NCI-H748 treated with DMSO at 0.1 percent for 48 hours (cell line): ENCODE measurements at places on chromosomes 1 and 21.

GRCh38 chr1:231037585-231038517 lies 2.2 kb downstream of the FAM89A start:
- no peak for DNase-seq

- DNase-seq, result no peak
Measured at GRCh38 chr21:34260277-34261008, 103.4 kb upstream of the KCNE2 start.

- no peak for DNase-seq
Measured at GRCh38 chr1:6700853-6701436, 671 bp downstream of the DNAJC11 start.

DNA sequence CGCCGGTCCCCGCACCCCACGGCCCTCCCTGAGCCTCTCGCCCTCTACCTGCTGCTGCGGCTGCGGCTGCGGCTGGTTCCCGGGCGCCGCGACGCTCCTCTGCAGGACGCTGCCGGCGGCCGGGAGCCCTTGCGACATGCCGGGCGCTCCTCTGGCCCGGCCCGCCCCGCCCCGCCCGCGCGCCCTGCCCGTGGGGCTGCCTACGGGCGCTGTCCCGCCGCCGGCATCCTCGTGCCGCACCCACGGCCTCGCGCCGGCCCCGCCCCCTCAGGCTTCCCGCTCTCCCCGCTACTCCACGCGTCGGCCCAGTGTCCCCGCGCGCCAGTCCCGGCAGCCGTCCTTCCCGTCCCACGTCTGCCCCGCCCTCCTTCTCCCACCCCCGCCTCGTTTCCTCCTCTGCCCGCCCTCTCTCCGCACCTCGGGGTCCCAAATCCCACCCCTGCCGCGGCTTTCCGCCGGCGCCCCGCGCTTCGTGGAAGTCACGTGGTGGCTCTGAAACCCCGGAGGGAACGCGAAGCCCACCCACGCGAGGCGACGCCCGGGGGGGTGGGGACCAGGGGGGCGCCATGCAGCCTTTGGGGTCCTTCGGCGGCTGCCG lies at the start of gene BATF3:
TSS of gene BATF3 (minus strand) at position 216 of the 598 bp plus-strand sequence. CDS start at position 138, 78 bp downstream.
- no peak for DNase-seq

DNA sequence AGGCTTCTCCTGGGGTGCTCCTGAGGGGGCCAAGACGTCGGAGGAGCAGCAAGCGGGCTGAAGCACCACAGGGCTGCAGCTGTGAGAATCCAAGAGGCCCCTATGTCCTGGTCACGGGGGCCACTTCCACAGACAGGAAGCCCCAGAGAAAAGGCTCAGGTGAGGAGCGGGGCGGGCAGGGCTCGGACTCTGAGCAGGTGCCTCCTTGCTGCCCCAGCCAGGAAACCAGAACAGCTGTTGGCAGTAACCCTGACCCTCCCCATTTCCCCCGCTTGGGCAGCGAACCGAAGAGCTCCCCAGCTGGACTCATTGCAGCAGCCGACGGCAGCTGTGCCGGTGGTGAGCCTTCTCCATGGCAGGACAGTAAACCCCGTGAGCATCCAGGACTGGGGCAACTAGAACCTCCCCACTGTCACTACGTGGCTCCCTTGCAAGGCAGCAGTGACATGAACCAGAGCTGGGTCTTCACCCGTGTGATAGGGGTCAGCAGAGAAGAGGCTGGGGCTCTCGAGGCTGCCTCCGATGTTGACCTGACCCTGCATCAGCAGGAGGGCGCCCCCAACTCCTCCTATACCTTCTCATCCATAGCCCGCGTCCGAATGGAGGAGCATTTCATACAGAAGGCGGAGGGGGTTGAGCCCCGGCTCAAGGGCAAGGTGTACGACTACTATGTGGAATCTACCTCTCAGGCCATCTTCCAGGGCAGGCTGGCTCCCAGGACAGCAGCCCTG lies 625 bp downstream of the KLHDC7A start:
- no peak for DNase-seq

DNA sequence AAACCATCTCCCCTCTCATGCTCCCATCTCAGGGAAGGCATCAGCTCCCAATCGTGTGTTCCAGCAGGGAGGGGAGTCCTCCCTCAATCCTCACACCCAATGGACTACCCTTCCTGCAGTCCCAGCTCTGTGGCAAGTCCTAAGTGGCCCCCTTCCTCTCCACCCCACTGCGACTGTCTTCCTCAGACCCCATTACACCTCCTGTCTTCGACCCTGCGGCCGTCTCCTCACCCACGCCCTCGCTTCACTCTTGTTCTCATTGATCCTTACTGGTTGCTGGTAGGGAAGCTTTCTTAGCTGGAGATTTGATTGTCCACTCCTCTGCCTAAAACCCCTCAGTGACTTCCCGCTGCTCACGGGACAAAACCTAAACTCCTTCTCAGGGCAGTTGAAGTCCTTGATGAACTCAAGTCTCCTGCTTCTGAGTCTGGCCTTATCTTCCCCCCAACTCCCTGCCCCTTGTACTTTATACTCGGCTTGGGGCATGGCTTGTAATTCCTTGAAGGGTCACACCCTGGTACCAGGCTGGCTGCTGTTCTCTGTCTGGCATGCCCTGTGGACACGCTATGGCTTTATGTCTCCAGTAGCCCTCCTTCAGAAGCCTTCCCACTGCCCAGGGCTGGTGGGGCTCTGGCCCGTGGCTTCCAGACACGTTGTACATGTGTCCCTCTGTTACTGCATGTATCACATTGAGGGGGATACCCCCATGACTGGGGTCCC lies 2.3 kb upstream of the EPS8L3 start:
- DNase-seq, result no peak

DNA sequence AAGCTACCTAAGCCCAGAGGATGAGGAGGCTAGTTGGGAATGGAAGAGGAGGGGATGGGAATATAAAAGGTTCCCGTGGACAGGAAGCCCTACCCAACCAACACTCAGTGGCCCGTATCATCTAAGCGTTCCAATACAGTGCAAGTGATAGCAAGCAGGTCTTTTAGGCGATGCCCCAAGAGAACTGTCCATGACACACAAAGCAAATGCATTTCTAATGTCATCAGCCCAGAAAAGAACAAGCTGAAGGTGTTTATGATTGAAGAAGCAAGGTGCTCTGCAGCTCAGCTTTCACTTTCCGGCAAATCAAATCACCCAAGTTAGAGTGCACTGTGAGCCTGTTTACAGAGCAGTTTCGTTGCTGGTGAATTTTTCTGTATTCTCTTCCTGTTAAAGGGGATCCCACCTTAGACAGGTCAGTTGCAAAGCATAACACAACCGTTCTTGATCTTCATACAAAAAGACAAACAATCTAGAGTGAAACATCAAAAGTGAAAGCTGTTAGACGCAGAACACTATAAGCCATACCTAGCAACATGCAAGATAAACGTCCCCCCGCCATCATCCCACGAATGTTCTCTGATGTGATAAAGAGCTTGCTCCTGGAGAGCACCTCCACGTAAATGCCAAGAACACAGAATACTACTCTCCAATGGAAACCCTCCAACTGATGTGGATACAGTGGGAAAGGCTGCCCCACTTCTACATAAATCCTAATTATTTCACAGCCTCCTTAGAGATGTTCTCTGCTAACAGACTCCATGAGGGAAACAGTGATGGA lies 54.0 kb downstream of the PGBD5 start:
- no peak for DNase-seq

DNA sequence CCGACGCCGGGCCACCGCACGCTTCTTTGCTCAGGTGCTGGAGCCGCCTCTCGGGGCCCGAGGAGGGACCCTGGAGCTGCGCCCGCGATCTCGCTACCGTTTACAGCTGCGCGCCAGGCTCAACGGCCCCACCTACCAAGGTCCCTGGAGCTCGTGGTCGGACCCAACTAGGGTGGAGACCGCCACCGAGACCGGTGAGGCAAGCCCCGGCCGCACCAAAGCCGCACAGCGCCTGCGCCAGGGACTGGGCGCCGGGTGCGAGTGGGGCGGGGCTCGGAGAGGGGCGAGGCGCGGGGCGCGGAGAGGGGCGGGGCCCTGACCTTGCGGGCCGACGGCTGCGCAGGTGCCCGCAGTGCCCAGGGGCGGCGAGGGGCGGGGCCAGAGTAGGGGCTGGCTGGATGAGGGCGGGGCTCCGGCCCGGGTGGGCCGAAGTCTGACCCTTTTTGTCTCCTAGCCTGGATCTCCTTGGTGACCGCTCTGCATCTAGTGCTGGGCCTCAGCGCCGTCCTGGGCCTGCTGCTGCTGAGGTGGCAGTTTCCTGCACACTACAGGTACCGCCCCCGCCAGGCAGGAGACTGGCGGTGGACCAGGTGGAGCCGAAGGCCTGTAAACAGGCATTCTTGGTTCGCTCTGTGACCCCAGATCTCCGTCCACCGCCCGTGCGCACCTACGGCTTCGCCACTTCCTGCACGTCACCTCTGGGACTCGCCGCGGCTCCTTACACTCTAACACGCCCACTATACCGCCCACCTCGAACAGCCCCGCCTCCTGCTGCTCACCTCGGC lies 9.8 kb upstream of the CDC20 start:
- peak; percentile 100 for DNase-seq

DNA sequence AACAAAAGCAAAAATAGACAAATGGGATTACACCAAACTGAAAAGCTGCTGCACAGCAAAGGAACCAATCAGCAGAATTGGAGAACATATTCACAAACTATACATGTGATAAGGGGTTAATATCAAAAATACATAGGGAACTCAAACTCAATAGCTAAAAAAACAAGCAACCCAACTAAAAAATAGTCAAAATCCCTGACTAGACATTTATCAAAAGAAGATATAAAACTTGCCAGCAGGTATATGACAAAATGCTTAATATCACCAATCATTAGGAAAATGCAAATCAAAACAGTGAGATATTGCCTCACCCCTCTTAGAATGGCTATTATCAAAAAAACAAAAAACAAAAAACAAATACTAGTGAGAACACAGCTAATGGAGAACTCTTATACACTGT lies 140.3 kb downstream of the LRRIQ3 start:
- no peak for DNase-seq

DNA sequence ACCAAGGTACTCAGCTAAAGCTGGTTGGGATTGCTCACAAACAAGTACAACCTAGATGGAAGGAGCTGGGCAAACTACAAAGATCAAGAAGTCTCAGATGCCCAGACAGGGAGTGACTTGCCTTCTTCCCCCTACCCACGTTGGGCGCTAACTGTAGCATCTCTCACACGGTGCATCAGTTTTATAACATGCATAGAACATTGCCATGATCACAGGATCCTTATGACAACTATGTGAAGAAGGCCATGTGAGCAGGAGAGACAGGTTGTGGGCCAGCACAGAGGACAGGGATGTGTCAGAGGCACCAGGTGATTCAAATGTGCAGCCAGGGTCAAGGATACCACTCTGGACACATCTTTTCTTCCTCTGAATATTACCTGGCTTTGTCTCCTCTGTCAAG lies 28.3 kb upstream of the CYP4B1 start:
- no peak for DNase-seq

- no peak for DNase-seq
Measured at GRCh38 chr1:156194300-156194652, 372 bp downstream of the SLC25A44 start.

DNA sequence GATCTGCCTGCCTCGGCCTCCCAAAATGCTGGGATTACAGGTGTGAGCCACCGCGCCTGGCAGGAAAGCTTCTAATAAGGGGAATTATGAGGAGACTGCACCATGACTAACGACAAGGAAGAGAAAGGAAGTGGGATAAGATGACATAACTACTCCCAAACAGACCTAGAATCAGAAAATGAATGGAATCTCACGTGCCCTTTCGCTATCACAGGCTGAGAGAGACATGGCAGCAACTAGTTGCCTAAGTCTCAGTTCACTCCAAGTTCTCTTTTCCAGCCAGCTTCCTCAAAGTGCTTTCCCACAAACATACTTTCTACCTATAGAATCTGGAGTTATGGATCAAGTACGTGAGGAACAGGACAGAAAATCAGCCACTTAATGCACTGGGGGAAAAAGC lies 2.0 kb downstream of the PI4KB start:
- no peak for DNase-seq

DNA sequence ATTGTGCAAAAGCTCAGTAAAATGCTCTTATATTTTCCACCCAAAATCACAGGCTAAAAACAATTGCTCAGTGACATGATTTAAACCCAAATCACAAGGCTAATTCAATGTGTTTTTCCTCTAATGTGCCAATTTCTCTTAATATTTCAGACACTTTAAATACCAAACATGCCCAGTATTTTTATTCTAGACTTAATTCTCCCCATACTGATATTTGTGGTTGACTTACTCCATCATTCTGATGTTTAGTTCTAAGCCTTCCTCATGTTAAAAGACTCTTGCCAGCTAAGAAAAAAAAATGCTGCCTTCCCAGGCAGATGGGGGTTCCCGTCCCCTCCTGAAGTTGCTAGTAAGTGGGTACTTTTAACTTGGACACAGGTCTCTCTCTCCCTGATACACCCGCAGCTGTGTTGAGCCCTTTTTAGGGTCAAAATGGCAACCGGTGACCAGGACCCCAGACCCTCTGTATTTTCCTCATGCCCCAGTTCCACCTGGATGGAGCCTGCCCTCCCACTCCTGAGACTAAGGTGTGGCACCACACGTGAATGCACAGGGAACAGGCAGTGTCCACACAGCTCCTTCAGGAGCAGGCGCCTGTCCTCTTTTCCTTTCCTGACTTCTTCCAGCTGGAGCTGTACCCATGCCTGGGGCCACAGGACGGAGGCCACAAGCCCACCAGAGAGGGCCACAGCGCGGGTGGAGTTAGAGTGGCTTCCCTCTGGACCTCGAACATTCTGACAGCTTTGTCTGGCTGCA lies 118.9 kb downstream of the RIPK4 start:
- DNase-seq, result no peak

GRCh38 chr21:14545906-14546480 lies at the start of gene SAMSN1:
Gene SAMSN1, minus strand, starts transcription at chr21:14546315. Its CDS starts 54 bp downstream, at chr21:14546261.
- no peak for DNase-seq

DNA sequence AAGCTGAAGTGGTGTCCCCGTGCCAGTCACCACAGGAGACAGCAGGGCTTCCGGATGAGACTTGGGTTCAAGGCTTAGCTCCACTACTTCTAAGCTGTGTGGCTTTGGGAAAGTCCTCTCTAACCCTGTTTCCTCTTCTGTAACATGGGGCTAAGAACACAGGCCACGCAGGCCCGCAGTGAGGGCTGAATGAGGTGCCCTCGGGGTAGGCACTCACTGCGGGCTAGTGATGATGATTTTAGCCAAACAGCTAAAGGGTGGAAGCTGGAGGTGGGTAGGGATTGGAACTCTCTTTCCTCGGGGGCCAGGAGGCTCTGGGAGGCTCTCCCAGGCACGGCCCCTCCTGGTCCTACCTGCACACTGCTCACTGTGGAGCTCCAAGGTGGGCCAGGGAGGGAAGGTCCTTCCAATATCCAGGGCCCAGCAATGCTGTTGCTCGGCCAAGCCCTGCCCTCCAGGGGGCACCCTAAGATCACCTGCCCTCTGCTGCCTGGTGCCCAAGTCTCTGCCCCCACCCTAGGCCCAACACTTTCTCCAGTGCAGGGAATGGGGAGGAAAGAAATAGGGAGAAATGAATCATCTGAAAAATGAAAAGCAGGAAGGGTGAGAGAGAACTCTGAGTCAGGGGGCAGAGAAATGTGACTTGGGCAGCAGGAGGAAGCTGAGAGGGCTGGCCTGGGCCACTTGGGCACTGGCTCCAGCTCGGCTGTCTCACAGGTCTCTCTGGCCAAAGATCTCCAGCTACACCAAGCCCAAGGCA lies 19.2 kb upstream of the EVA1B start:
- no peak for DNase-seq

- no peak for DNase-seq
Measured at GRCh38 chr1:14064649-14065442, 364.9 kb downstream of the PRDM2 start.
